SK-N-DZ (cell line): ENCODE measurements at places on chromosomes 2 and 18.

GRCh38 chr2:172361360-172361759 is 66.0 kb upstream of the ITGA6 start:
- DNase-seq, result no peak

DNA sequence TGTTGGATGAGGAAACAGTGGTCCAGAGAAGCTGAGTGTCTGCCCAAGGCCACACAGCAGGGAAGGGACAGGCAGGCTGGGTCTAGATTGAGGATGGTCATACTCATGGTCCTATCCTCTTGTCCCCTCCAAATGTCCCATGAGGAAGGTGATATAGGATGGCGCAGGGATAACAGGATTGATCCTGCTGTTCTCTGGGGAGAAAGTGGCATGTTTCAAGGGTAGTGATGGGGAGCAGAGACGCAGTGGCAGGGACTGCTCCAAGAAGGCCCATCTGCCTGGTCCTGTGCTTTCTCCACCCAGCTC is 24.6 kb downstream of the HS1BP3 start:
- DNase-seq, result no peak

DNA sequence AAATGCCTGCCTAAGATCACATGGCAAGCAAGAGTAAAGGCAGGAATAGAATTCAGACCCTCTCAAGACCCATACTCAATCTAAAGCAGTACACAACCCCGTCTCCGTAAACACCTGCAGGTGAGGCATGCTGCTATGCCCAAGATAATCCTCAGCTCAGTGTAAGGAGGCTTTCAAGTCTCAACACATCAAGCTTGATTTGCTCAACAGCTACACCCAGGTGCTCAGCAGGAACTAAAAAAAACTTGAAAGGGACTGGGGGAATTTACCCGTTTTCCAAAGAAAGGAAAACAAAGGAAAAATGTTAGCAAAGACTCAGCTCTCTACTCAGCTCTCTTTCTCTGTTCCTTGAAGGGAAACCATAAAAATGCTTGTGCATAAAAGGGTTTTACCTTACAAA is 301.8 kb downstream of the C1D start:
- no peak for DNase-seq

DNA sequence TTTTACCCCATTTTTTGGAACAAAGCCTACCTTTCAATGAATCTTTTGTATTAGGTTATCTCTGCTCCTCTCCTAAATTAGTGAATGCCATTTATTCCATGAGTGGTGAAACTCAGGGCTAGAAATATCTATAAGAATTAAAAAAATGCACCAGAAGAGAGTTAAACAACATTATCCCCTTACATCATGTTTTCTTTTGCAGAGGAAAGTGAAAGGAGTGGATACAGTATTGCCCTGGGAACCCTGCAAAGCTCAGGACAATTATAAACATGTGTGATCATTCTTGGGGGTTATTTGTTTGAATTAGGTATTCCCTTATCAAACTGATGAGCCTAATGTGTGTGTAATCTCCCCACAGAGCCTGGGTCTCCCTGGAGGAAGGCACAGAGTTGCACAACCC is 559.2 kb downstream of the RNF144A start:
- no peak for DNase-seq

DNA sequence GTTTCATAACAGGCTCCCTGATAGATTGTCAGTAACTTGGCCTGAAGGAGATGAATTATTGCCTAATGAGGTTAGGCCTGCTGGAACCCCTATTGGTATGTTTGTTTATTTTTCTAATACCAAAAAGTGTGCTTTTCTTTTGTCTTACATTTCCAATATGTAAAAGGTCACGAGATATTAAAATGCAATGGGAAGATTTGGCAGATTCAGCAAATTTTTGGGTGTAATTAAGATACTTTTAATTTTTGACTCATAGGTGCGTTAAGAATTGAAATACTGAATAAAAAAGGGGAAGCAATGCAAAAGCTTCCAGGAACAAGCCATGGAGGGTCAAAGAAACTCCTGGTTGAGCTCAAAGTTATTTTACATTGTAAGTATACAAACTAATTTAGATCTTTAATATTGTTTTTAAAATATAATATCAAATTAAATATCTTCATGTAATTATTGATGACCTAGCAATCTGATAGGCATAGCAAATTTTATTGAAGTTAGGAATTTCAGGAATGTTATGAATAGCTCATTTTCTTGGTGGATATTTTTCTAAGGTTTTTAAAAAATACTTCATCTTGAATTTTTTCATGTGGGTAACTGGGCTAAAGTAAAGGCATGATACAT is 52.1 kb downstream of the SMCHD1 start:
- DNase-seq, result no peak
